IPS DF 6.9 (cell line): ENCODE measurements at places on chromosomes 4 and X.
A peak's percentile ranks its signal among the peaks of the same experiment; 100 is the strongest.

DNA sequence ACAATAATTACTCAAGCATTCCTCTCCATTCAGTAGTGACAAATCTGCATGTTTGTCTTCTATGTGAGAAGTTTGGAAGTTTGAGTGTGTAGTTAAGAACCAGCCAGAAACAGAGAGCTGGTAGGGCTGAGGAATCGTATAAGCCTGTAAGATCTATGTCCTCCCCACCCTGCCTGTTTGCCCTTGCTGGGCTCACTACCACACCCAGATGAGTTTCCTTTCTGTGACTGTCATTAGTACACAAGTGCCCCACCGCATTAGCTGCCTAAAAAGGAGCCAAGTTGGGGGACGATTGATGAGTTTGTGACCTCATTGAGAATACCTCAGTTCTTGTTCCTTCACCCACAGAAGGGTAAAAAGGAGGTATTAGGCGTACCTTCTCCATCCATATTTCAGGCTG, 28.3 kb downstream of the DOCK11 start:
- DNase-seq: no peak

- DNase-seq: peak; percentile 16
These were observed 7.9 kb downstream of the BDH2 start for GRCh38 chr4:103091601-103092223.

DNA sequence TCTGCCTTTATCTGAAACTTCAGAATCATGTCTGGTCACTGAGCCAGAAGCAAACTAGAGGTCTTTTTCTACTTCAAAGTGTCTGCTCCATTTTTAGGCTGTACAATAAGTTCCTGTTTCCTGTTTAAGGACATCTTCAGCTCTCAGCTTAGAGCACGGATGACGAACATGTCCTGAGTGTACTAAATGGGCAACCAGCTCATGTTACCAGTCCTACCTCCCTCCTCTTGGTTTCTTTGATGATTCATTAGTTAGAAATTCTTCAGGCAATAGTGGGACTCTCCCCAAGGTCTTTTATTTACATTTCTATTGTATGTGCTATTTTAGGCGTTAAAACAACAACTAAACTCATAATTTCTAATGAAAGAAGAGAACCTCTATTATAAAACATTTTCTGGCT, 58.0 kb downstream of the ENPEP start:
- no peak for DNase-seq

GRCh38 chrX:136735601-136736000, 45.1 kb downstream of the ARHGEF6 start:
- DNase-seq: no peak

DNA sequence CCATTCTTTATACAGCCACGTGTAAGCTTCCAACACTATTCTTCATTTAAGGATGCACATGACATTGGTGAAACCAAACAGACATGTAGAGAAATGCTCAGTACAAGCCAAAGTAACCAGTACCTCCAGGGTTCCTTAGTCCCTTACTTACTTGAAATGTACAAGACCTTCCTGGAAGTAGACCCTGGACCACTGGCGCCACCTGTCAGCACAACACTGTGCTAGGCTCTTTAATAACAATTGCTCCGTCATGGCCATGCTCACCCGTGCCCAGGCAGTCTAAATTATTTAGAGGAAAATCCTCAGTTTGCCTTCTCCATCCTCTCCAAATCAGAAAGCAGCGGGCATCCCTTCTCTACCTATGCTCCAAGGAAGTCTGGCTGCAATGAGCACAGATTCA, 52.7 kb downstream of the ADGRA3 start:
- DNase-seq: no peak

GRCh38 chr4:78551420-78552351, at the start of gene ANXA3:
Gene ANXA3 (plus strand): TSS chr4:78551770. CDS start chr4:78554474, 2,704 bp downstream.
- no peak for DNase-seq

DNA sequence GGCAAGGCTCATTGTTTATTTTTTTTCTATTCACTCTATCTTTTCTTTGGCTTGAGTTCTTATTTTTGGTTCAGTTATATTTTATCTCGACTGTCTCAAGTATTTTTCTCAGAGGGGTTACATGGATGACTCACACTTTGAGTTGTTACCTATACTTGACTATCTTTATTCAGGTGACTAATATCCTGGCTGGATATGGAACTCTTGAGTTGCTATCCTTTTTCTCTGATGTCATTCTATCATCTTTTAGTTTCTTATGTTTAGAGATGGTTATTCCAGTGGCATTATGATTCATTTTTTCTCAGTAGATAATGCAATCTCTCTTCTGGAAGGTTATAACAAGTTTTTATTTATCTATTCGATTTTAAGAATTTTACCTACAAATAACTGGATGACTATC, 117.9 kb downstream of the COX18 start:
- no peak for DNase-seq

GRCh38 chr4:71980976-71981375, 50.8 kb upstream of the NPFFR2 start:
- no peak for DNase-seq

- DNase-seq: no peak
These were observed 61.7 kb upstream of the CT45A1 start for GRCh38 chrX:135651647-135652295.

- no peak for DNase-seq
These were observed 16.4 kb downstream of the COX18 start for GRCh38 chr4:73053076-73053475.

GRCh38 chrX:68018248-68019203, 414.8 kb downstream of the OPHN1 start:
- DNase-seq: peak; percentile 35

DNA sequence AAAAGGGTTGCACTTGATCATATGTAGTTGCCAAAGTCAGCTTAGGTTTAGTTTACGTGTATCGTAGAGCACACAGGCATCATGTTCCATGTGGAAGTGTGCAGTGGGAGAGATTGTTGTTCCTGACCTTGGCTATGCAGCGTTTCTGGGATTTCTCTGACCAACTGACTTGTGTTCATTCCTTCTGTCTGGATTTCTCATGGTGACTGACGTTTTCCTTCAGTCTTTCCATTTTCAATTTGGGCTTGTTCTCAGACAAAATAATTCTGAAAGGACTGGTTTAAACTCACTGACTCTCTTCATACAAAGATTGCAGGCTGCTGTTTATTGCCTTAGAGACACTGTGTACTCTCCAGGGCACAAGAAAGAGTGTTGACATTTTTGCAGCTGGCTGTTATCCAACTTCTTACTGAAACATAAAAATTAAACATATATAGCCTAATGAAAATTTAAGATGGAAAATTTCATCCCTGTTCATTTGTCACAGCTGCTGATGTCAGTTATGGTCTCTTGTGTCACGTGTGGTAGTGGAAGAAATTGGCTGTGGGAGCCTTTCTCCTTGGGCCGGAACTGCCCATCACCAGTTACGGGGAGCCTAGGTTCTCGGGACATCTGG, 95.4 kb downstream of the TNIP2 start:
- DNase-seq: no peak

DNA sequence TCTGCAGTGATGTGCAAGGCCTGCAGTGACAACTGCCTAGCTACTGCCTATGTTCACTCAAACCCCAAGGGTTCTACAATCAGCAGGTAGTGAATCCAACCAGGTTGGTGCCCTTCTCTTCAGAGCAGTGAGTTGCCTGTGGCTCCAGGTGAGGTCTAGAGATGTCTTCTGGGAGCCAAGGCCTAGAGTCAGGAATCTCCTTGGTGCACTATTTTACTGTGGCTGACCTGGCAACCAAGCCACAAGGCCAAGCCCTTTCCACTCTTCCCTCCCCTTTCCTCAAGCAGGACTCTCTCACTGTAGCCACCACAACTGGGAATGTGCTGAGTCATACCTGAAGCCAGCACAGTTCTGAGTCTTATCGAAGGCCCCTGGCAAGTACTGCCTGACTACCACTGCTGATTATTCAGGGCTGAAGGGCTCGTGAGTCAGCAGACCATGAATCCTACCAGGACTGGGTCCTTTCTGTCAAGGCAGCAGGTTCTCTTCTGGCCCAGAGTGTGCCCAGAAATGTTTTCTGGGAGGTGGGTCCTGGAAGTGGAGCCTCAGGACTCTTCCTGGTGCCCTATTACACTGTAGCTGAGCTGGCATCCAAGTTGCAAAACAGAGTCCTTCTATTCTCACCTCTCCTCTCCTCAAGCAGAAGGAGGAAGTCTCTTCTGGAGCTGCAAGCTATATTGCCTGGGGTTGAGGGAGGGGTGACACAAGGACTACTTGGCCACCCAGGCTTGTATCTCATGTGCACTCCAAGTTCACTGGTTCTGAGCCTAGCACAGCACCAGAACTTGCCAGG, 111.6 kb downstream of the BTC start:
- no peak for DNase-seq

DNA sequence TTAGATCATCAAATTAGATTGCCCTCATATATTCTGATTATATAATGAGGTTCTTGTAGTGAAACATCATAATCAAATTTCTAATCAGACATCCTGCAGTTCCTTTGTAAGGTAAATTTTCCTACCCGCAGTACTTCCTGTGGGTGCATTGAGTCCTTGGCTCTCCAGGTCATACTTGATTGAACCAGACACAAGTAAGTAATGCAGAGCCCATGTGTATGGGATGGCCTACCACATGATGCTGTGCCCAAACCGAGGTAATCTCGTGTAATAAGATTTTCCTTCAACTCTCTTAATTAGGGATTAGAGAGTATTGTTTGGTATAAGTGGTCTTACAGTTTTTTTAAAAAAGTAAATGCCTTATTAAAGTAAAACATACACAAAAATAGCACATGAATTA, 1841.8 kb downstream of the PCDH7 start:
- DNase-seq: no peak

DNA sequence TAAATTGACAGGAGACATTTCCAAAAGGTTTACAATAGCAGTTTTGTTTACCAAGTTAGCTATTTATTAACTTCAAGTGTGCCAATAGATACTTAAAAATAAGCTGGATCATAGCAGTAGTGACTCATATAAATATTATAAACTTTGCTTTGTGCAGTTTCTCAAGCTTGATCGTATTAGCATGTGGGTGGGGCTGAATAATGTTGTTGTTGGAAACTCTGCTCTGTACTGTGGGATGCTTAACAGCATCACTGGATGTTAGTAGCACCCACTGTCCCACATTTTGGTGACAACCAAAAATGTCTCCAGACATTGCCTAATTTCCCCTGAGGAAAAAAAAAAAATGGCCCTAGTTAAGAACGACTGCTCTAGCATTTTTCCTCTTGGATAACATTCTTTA, 855.2 kb upstream of the ADGRL3 start:
- DNase-seq: no peak

DNA sequence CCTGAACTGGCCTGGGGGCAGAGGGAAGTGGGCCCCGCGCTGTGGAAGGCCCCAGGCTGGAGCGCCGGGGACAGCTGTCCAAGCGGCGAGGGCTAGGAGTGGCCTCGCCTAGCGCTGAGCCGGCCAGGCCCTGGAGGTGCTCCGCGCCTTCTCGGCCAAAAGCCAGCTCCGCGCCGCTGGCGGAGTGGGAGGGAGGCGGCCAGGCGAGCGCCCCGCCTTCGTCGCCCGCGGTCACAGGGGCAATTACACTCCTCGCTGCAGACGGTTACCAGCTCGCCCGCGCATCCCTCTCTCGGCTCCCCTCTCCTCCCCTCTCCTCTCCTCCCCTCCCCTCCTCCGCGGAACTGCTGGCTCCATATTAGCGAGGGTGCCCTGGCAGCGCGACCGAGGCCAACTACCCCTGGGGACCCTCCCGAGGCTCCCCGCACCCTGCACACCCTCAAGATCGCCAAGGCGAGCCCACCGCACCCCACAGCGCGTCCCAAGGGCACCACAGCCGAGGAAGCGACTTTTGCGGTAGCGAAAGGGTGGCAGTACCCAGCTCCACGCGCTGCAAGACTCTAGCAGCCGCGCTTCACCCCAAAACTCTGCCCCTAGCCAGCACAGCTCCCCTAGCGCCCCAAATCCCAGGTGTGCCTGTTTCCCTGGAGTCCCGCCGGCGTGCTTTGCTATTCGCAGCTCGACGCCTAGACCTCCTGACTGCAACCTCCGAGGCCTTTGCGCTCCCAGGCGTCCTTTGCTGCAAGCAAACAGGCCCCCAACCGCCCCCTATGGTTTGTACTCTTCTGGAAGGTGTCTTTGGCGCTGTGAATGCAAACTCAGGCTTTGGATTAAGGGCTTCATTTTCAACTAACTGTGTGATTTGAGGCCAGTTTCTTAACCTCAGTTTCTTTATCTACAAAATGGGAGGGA, 91.4 kb downstream of the BCOR start:
- no peak for DNase-seq

GRCh38 chrX:76220856-76221255, 48.0 kb downstream of the PBDC1 start:
- no peak for DNase-seq

DNA sequence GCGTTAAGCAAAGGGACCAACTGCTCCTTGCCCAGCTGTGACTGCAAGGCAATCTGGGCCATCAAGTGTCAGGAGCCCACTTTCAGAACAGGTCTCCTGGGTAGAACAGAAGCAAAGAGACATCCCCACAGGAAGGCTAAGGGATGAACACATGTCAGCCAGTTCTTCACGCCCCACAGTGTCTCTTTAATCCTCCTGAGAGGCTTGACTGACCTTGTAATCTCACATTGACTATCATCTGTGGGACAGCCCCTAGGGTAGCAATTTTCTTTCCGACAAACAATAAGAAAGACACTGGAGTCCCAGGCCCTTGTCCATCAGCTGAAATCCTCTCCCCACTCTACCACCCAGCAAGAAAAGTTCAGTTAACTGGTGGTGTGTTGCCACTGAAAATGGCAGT, 1.0 kb downstream of the CHRDL1 start:
- no peak for DNase-seq

DNA sequence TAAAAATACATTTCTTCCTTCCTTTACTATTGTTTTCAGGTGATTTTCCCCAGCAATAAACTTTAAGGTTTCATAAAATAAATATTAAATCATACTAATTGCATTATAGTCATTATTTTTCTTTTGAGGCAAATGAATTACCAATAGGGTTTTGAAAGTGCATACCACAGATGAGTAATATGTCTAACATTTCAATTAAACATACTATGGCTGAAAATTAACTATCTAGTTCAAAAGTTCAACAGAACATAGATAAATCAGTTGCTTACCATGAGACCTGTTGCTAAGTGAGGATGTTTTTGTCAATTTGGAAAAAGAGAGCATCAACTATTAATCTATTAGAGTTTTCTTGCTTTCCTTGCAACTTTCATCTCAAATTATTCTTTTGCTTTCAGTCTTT, 35.0 kb downstream of the NPY5R start:
- no peak for DNase-seq

DNA sequence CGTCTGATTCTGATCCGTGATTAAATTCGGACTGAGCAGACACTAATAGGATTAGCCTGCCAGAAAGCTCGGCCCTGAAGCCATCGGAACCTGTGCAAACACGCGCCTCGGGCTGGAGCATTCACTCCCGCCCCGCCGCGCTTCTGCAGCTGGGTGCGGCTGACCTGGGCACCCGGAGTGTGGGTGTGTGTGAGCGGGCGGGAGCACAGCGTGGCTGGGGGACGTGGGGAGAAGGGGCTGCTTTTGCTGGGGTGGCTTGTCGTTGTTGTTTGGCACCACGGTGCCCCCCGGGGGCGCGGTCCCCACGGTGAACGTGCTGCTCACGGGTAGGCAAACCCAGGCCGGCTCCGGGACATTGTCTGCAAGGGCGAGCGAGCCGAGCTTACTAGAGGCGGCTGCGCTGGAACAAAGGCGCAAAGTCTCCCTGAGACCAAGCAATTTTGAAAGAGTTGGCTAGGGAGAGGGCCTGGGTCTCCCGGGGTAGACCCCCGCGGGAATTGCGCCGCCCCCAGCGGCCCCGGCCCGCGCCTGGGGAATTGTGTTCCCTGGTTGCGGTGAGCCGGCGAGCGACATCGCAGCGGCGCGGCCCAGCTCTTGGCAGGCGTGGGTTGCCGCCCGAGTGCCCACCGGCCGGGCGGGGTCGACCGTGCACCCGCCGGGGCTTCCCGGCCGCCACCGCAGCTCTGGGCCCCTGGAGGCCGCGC, 1.4 kb downstream of the MAMLD1 start:
- DNase-seq: no peak
